ENCODE measurements at places on chromosomes 5 and 9. TPM values are rescaled to one million over a fixed set of nuclear protein-coding genes. Genes with fewer than 3 reads are reported as not detected.

Gene COL5A1
- total RNA-seq = 171 TPM

Gene FCN2
- total RNA-seq = not detected

Gene CORO2A
- 0.36 TPM for total RNA-seq

Gene CNTFR
- not detected for total RNA-seq

Gene EIF4E1B
- not detected for total RNA-seq

Gene DCAF12
- total RNA-seq = 25.9 TPM

Gene OBP2B
- total RNA-seq = not detected

Gene BTNL8
- total RNA-seq = not detected

Gene PIP5K1B
- total RNA-seq = not detected

Gene ZFAND5
- 112 TPM for total RNA-seq

Gene CDKN2B
- 16.0 TPM for total RNA-seq

Gene C7
- total RNA-seq = 2.4 TPM

Gene FBP1
- total RNA-seq = not detected

Gene OR1Q1
- 0.81 TPM for total RNA-seq

Gene DMRT1
- not detected for total RNA-seq

Gene MTAP
- 14.4 TPM for total RNA-seq

Gene PRDM9
- not detected for total RNA-seq

Gene LCP2
- not detected for total RNA-seq

Gene MYOT
- not detected for total RNA-seq

Gene SLC2A6
- total RNA-seq = 7.3 TPM

Gene FAM153A
- not detected for total RNA-seq

Gene CDC42SE2
- 14.2 TPM for total RNA-seq

Gene ARHGEF39
- total RNA-seq = 3.9 TPM

Gene GHR
- total RNA-seq = 4.3 TPM

Gene PCDHB8
- total RNA-seq = 0.27 TPM

Gene SLC1A3
- total RNA-seq = 3.7 TPM

Gene PRSS3
- total RNA-seq = 5.7 TPM

Gene PHYHD1
- 13.1 TPM for total RNA-seq

Gene PCDHGB1
- 3.1 TPM for total RNA-seq

Gene RNF20
- 59.9 TPM for total RNA-seq

Gene PCDHGB6
- total RNA-seq = 3.8 TPM

Gene GPX3
- total RNA-seq = 53.1 TPM

Gene CKS2
- total RNA-seq = 4.2 TPM

Gene FOXD4L6
- not detected for total RNA-seq

Gene PAEP
- total RNA-seq = not detected

Gene EQTN
- total RNA-seq = not detected

Gene LTC4S
- total RNA-seq = 1.5 TPM

Gene FOXD4L4
- 0.09 TPM for total RNA-seq

Gene ZFP37
- 3.6 TPM for total RNA-seq

Gene FSTL4
- total RNA-seq = not detected

Gene LCN9
- total RNA-seq = not detected

Gene ADRA1B
- not detected for total RNA-seq

Gene TNC
- 8.3 TPM for total RNA-seq

Gene CD72
- total RNA-seq = 1.9 TPM

Gene LHX3
- not detected for total RNA-seq

Gene CKMT2
- total RNA-seq = not detected

Gene LAMC3
- 0.08 TPM for total RNA-seq

Gene ANKRD31
- 0.16 TPM for total RNA-seq

Gene IFNA6
- not detected for total RNA-seq

Gene LRRC19
- total RNA-seq = not detected

Gene RNF183
- not detected for total RNA-seq

Gene ZFP62
- total RNA-seq = 19.4 TPM

All from fibroblast of the aortic adventitia (primary cell).